ENCODE measurements at places on chromosomes 5 and 9.
A peak's percentile ranks its signal among the peaks of the same experiment; 100 is the strongest.

- no peak for ATAC-seq
These were observed 111.8 kb upstream of the SLC44A1 start for GRCh38 chr9:105132606-105133005.

DNA sequence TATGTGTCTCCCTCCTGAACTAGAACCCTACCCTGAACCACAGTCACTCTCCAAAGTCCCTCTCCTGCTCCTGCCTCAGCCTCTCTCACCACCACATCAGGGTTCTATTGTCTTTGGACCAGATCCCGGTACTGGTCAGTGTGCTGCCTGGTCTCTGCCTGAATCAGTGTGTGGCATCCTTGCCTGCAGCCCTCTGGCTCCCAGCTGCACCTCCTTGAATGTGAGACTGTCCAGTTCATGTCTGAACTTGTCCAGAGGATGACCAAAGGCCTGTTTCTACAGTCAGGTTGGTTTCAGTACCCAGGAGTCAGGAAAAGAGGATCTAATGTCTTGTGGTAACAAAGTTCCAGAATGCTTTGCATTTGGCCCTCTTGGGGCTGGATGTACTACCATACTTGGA is 76.8 kb upstream of the RANBP3L start:
- ATAC-seq: no peak

GRCh38 chr9:115015018-115015635 is 84.7 kb upstream of the TNFSF8 start:
- no peak for ATAC-seq

- ATAC-seq: no peak
These were observed 17.9 kb upstream of the CDC42SE2 start for GRCh38 chr5:131245948-131246347.

GRCh38 chr5:31303688-31304087 is 110.2 kb downstream of the CDH6 start:
- ATAC-seq: no peak

DNA sequence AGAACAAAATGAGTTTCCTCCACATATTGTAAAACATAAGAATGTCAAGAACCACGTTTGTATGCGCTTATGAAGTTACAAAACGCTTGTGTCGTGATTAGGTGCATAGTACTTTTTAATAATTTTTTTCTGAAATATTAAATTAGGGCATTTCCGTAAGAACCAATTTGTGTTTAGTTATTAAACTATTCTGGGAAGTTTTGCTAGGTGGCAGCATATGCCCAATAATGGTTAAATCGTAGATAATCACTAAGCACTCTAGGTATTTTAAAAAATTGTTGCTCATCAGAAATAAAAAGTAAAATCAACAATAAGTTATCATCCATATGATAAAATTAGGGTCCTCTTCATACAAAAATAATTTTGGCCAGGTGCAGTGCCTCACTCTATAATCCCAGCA is 5.4 kb downstream of the SRFBP1 start:
- no peak for ATAC-seq

DNA sequence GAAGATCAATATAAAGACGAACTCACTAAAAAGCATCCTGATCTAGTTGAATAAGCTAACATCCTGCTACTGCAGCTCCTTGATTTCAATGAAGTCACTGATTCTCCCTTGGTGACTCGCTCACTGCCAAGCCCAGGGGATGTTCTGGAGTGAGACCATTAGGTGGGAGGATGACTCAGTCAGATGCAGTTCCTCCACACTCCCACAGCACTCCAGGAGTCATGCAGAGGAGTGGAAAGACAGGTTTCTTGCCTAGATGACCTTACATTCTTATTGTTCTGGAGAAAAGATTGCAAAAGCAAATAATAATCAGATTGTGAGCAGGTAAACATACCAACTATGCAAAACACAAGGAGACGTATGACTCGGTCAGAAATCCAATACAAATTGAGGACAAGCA is 15.3 kb downstream of the GCNT4 start:
- peak; percentile 92 for ATAC-seq

- no peak for ATAC-seq
These were observed 302.7 kb upstream of the RGMB start for GRCh38 chr5:98470747-98471146.

DNA sequence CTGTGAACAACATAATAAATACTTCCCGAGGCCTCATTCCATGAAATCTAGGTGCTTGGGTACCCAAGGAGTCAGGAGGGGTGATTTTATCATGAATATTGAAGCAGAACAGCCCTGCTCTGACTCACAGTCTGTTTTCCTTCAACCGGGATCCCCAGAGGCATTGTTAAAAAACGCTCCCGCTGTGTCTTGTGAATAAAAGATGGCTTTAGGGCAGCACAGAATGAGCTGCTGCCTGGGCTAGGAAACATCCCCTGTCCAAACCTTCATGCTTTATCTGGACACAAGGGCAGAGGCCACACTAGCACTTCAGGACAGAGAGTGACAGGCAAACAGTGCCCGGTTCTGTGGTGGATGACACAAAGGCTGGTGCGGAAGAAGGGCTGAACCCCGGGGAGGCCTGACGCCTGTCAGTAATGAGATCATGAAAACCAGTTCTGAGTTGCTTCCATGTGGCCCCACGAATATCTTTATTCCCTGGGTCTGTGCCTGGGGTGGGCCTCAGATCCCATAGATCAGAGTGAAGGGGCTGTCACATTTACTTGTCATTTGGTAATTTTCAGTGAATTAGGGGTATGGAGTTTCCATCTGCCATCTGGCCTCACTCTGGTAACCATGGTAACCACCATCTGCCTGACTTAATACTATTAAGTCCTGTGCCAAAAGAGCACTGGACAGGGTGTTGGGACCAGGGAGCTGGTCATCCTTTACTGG is 2.6 kb downstream of the IGFBPL1 start:
- ATAC-seq: no peak

GRCh38 chr9:26310294-26310693 is 582.3 kb downstream of the CAAP1 start:
- no peak for ATAC-seq

DNA sequence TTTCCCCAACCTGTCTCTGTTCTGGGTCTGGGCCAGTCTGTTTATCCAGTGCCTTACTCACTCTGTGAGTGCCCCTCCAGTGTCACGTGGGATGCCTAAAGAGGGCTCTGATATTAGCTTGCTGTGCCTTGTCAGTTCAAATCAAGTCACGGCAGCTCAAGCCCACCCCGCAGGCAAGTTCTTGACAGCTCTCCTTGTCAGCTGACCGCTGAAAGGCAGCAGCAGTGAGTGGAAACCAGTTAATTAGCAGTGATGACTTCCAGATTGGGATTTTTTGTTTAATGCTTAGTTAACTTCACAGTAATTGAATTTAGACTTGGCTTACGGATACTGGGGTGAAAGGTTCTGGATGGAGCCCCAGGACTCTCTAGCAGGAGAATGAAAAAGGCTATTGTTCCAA is 210.1 kb downstream of the PSAT1 start:
- ATAC-seq: no peak
